Camera-type eye (tissue), 1 donor: ENCODE measurements at places on chromosomes 7 and 10. TPM values are rescaled to one million over a fixed set of nuclear protein-coding genes. Genes with fewer than 3 reads are reported as not detected.

ENTPD1 gene
- total RNA-seq = 27.6 TPM

PSMG3 gene
- total RNA-seq = 20.4 TPM

PNLIPRP3 gene
- not detected for total RNA-seq

C10orf105 gene
- total RNA-seq = 0.11 TPM

EVX1 gene
- total RNA-seq = not detected

TSPAN14 gene
- 56.4 TPM for total RNA-seq

SNX10 gene
- total RNA-seq = 28.5 TPM

NDUFB8 gene
- total RNA-seq = 108 TPM

SH3PXD2A gene
- 50.5 TPM for total RNA-seq

NUTM2E gene
- total RNA-seq = 0.33 TPM

ADCY1 gene
- total RNA-seq = 43.0 TPM

DKK1 gene
- 5.7 TPM for total RNA-seq

CYP3A5 gene
- 4.6 TPM for total RNA-seq

RTKN2 gene
- total RNA-seq = 13.4 TPM

IMMP2L gene
- 19.1 TPM for total RNA-seq

ZNF804B gene
- total RNA-seq = 6.3 TPM

KIF5B gene
- 143 TPM for total RNA-seq

HYAL4 gene
- not detected for total RNA-seq

SCART1 gene
- 2.9 TPM for total RNA-seq

IFIT3 gene
- 11.8 TPM for total RNA-seq

RBP3 gene
- total RNA-seq = 348 TPM

PLAC9 gene
- total RNA-seq = 43.8 TPM

ZNF32 gene
- 51.3 TPM for total RNA-seq

PIK3AP1 gene
- 5.4 TPM for total RNA-seq

WAPL gene
- total RNA-seq = 73.8 TPM

BBS9 gene
- total RNA-seq = 98.9 TPM

AS3MT gene
- 15.9 TPM for total RNA-seq

ADGRA1 gene
- 5.4 TPM for total RNA-seq

KIN gene
- 13.8 TPM for total RNA-seq

PODXL gene
- 42.2 TPM for total RNA-seq

OR6V1 gene
- not detected for total RNA-seq

GSDME gene
- total RNA-seq = 24.6 TPM

EGR2 gene
- 2.3 TPM for total RNA-seq

AOC1 gene
- total RNA-seq = not detected

DYNC1I1 gene
- total RNA-seq = 31.7 TPM

OPN1SW gene
- total RNA-seq = 35.2 TPM

NSMCE4A gene
- 75.5 TPM for total RNA-seq

CC2D2B gene
- 2.5 TPM for total RNA-seq

KCNH2 gene
- 22.7 TPM for total RNA-seq

ST8SIA6 gene
- total RNA-seq = 4.4 TPM

TMEM176B gene
- 30.5 TPM for total RNA-seq

ZNF107 gene
- 13.6 TPM for total RNA-seq

TAS2R5 gene
- total RNA-seq = 8.6 TPM

TSPAN33 gene
- total RNA-seq = 6.5 TPM
